Activated naive CD8-positive, alpha-beta T cell treated with anti-CD3 and anti-CD28 coated beads, Interleukin-2, amount 50 U/mL, for 16 hours (primary cell): ENCODE measurements at places on chromosomes 4 and X.

DNA sequence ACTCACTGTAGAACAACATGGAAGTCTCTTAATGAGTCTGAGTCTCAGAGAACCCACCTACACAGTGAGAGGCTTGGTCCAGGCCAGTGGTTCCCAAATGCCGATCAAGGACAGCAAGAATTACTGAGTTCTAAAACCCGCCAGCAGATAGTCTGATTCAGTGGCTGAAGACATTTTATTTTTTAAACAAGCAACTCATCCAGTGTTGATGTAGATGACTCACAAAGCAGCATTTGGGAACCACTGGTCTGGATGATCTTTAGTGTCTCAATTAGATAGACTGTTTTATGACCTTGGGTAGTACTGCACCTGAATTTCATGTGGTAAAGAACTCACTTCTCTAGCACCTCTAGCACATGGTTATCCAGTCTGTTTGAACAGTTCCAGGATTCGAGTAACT is 193.6 kb downstream of the FBXW7 start:
- DNase-seq: no peak

DNA sequence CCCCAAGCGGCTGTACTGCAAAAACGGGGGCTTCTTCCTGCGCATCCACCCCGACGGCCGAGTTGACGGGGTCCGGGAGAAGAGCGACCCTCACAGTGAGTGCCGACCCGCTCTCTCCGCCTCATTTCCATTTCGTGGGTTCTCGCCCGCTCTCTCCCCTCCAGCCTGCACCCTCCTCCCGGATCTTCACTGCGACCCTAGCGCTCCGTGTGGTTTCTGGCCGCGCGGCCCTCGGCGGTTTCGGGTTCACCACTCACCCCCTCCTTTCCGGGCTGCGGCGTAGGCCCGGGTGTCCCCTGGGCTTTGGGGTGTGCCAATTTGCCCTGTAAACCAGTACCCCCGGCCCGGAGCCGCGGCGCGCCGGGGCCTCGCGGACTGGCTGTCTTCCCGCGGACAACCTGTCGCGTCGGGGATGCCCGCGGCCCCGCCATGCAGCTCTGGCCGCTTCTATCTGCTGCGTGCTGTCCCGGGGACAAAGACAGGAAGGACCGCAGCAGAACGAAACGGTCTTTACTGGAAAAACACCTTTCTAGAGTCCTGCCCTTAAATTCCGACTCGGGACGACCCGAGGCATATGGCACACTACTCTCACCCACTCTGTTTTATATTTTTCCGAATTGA is 737 bp downstream of the FGF2 start:
- no peak for DNase-seq

DNA sequence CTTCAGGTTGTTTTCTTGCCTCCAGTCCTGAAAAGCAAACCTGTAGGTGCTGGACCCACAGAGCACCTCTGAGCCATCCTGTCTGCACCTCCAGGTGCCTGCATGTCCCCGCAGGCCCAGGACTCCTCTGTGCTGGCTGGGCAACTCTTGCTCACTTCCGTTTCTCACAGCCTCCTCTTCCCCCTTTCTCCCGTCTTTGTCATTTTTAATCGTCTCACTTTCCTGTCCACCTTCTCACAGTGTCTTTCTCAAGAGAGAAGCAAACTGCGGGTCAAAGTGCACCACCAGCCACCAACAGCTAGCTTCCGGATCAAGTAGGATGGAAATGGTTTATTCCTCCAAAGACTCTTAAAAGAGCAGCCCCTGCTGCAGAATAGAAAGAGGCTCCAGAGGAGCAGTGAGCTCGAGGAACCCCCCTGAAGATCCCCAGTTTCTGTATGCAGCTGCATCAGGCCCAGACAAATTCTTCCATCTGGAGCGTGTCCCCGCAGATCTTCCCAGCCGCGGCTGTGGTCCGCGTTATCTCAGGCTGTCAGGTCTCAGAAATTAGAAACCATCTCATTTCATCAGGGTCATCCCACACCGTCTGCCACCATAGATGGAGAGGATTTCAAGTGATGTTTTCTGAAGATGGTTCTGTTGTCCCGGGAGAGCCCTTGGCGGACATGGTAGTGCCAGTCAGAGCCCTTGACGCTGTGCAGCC is 87.7 kb downstream of the FHDC1 start:
- no peak for DNase-seq

- no peak for DNase-seq
These were observed 26.0 kb upstream of the SLC25A5 start for GRCh38 chrX:119442286-119442685.

DNA sequence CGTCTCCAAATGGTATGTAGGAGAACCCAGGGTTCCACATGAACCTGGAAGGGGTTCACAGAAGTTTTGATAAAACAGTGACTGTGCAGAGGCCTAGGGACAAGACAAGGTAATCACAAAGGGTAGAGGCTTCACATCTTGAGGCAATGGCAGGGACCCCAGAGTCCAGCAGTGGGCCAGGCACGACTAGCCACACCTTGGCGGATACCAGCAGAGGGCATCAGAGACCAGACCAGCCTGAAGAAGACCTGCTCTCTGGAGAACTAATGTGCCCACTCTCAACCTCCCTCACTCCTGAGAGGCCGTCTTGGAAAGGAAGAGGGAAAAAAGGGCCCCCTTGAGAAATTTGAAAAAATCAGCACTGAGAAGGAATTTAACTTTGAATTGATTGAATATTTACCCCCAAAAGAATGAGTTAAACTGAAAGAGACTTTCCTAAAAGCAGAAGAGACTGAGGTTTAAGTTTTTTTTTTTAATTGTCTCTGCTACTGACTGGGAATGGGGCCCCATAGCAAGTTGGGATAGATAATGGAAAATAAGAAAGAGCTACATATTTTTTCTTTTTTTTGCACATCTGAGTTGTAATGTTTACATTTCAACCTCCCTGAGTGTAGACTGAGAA is 243.8 kb upstream of the JADE1 start:
- DNase-seq: no peak

GRCh38 chrX:124836786-124837185 is 482.9 kb upstream of the TEX13C start:
- no peak for DNase-seq

- no peak for DNase-seq
These were observed 135.6 kb upstream of the TLL1 start for GRCh38 chr4:165737309-165737972.

DNA sequence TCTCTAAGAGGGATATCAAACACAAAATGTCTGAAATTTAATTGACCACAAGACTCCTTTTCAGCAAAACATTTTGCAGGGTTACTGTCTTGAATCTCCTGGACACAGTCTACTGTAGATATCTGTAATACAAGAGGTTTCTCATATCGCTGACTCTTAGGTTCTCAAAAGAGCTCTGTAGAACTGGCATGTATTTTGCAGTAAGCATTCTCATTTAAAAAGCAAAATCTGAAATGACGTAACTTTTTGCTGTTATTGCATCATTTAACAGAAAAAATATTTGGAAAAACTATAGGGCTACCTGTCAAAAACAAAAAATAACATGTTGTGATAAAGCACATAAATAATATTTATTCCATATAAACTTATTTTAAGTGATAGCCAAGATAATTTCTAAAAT is 114.2 kb downstream of the CDS1 start:
- no peak for DNase-seq

DNA sequence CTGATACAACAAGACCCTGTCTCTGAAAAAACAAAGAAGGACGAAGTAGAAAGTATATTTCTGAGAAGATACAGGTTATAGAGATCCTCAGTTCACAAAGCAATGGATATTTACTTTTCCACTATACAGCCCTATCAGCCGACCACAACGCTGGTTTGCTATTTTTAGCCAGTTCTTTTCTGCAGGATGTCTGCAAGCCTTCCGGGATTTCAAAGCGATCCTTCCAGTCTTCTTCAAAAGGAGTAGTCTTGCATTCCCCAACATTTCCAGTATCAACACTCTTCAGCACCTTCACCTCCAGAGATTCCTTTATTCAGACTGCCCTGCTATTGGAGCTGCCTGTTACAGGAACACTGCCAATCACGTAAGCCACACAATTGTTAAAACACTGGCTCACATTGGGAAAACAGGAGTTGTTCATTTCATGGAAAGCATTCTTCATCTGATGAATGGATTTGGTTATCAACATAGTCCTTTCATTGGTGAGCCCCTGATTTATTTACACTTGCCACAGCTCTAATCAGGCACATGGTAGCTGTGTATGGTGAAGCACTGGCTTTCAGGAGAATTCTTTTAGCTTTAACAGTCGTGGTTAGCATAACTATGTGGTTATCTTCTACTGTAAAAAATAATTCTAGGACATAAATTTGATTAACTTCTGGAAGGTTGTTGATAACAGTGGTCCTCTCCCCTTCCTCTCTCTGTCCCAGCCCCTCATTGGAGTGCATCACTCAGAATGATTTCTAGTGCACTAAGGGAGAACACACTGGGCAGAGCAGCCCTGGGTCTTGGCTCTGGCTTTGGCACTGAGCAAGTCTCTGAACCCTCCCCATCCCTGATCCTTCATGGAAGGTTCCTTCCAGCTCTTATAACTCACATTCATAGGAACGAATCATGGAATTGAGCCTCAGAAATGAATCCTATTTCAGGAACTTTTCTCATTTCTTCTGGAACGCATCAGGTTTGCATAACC is 109.9 kb upstream of the SORBS2 start:
- DNase-seq: no peak

- DNase-seq: no peak
These were observed 1718.8 kb upstream of the PCDH10 start for GRCh38 chr4:131430302-131430701.

GRCh38 chr4:123167931-123168330 is 228.7 kb upstream of the SPRY1 start:
- DNase-seq: no peak

- DNase-seq: no peak
These were observed 138.9 kb upstream of the PTCHD1 start for GRCh38 chrX:23195761-23196160.

- DNase-seq: no peak
These were observed 1.6 kb upstream of the WNK3 start for GRCh38 chrX:54359408-54359807.

DNA sequence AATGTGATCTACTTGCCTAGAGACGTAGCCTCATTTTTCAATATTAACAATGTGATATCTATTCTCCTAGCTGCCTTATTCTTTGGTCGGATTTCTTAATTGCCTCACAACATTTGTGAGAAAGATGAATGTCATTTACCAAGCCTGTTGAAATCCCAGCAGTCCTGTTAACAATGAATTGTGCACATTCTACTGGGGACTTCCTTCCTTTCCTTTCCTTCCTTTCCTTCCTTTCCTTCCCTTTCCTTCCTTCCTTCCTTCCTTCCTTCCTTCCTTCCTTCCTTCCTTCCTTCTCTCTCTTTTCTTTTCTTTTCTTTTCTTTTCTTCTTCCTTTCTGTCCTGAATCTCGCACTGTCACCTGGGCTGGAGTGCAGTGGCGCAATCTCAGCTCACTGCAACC is 107.1 kb downstream of the GPAT3 start:
- no peak for DNase-seq

DNA sequence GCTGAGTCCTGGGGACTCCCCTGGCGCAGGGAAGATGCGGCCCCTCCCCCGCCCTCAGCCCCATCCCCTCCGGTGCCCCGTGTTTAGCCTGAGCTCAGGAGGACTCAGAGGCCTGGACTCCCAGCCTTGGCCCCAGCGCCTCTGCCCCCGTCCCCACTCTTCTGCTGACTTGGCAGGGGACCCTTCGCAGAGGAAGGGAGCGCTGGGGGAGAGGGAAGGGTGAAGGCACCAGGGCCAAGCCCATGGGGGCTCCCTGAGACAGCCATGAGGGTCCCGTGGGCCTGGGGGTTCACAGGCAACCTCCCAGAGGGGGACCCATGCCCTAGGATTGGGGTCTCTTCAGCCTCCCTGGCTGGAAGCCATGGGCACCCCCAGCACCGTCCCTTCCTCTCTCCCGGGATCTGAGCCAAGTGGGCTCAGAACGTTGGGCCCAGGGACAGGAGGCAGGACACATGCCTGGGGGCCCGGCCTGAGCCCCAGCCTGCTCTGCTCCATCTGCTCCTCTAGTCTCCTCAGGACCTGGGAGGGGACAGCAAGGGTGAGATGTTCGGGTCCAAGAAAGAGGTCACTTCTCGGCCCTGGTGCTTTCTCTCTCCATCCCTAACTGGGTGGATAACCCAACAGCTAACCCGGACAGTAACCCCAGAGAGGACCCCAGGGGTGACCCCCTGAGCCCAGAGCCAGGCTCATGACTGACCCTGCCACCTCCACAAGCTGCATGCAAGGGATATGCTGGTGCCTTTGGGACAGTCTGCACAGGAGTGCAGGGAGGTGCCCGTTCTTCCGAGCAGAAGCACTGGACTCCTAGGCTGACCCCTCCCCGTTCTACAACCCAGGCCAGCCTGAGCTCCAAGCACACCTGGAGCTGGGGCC is 1.5 kb upstream of the CPLX1 start:
- DNase-seq: no peak

GRCh38 chr4:25837107-25837506 is 25.7 kb downstream of the SEL1L3 start:
- no peak for DNase-seq

DNA sequence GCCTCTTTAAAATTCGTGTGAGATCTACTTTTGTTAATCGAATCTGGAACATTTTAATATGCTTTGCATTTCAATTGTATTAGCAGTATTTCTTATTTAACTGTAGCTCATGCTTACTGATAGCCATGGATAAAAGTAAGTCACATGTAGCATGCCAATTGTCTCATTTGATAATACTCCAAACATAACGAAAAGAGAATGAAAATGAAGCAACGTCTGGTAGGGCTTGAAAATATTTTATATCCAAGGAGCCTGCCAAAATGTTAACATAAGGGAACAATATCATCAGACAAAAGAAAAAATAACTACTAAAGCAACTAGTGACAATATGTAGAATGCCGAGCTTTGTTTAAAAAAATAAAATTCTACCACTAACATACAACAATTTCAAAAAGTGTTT is 94.1 kb upstream of the MID1 start:
- no peak for DNase-seq

DNA sequence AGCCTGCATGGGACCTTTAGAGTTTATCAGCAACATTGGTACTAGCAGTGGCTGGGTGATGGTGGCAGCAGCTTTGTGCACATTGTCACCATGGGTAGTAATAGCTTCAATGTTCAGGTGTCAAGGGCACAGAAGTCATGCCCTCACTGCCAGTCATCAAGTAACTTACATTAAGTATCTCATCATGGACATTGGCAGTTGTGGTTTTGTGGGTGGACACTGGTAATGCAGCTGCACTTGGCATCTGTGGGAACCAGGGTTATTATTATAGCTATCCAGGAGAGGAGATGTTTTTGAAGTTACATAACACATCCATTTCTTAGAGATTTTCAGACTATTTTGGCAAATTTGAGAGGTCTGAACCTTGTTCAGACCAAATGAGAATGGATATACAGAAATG is 243.2 kb upstream of the NOCT start:
- no peak for DNase-seq
